ENCODE measurements at places on chromosomes 5 and 9.

GRCh38 chr9:73402081-73403028 lies 250.7 kb downstream of the ANXA1 start:
- DNase-seq = no peak

DNA sequence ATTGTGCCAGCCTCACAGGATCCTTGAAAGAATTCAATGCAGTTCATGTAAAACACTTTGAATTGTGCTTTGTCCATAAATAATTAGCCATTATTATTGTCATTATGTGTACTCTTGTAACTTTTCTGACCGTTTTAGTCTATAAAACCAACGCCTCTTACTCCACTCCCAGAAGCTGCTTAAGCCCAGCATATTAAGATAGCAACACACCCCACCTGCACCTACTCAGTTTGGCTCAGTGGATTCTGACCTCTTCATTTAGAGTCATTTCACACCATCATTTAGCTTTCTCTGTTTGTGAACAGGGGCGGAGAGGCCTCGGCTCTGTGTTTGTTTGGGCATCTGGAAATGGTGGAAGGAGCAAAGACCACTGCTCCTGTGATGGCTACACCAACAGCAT lies 205.1 kb downstream of the PCSK5 start:
- DNase-seq = no peak

DNA sequence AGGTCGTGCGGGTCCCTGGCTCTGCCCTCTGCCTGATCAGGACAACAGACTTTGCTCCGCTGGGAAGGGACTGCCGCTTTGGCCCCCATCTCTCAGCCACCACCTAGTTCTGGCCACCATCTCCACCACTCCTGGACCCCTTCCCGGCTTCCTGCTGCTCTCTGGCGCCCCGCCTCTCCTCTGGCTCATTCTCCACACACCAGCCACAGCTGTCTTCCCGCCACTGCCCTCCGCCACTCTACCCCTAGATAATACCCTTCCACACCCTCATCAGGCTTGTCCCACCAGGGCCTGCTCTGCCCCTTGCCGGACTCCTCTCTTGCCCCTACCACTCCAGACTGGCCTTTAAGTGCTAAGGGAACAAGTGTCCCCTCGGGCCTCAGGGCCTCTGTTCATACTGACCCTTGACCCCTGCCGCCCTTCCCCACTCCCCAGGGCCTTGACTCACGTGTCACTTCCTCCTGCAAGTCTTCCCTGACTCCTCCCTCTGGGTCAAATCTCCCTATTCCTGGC lies 3.0 kb upstream of the CDX1 start:
- peak; percentile 32 for DNase-seq

DNA sequence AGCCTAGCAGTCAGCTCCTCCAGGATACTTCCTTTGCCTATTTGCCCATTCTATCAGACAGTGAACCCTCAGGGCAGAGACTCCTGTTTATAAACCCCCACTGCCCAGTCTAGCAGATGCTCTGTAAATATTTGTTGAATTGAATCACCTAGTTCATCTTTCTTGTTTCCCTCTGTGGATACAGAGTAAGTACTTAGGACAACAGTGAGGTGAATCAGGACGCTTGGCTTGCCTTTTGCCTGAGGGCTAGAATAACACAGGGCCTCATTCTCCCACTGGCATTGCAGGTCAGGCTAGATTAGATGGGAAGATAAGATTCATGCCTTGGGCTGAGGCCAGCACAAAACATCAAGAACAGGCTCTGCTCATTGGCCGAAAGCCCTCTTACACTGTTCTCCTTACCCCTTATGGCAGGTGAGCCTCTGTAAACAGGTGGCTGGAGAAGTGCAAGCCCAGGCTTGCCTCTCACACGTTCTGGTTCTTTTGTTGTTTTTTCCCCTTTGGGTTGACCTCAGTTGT lies 22.2 kb downstream of the TNFSF8 start:
- no peak for DNase-seq

- DNase-seq = peak; percentile 56
These were observed 1.9 kb downstream of the ANKH start for GRCh38 chr5:14869668-14870164.
